ENCODE measurements at places on chromosomes 1 and 21. TPM values are rescaled to one million over a fixed set of nuclear protein-coding genes. Genes with fewer than 3 reads are reported as not detected.

The OR2T1 gene
- total RNA-seq = not detected

The RHCE gene
- total RNA-seq = 0.33 TPM

The GPR25 gene
- total RNA-seq = 0.18 TPM

The LEFTY1 gene
- total RNA-seq = not detected

The HSD3B2 gene
- not detected for total RNA-seq

The AQP10 gene
- not detected for total RNA-seq

GRCh38 chr1:45685308-45686014 lies 872 bp downstream of the GPBP1L1 start:
- H3K4me3 ChIP-seq = peak overlapping the region; percentile 85
- no peak for DNase-seq
- H3K4me1 ChIP-seq = peaks cover 64% of the 10 kb centered on the region
- no peaks in the 10 kb centered on the region for H3K36me3 ChIP-seq

DNA sequence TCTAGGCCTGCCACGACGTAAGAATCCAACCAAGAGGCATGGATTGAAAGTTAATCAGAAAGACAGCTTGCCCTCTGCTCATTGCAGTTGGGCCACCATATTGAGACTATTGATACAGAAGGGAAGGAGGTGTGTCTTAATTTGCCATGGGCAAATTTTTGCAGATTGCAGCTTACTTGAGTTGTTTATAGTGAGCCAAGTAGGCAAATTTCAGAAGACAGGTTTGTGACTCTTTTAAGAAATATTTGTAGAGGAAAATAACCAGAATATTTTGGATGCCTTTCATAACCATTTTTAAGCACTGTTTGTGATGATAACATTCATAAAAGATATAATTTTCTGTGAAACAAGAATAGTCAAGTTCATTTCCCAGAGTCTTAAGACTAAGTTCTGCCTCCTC lies 74.1 kb downstream of the PRDM2 start:
- H3K4me3 ChIP-seq = no peak overlapping the region
- no peak for DNase-seq

GRCh38 chr21:31254131-31254530 lies 89.9 kb downstream of the TIAM1 start:
- no peaks in the 10 kb centered on the region for H3K36me3 ChIP-seq
- no peak overlapping the region for H3K27ac ChIP-seq
- no peak for DNase-seq
- no peaks in the 10 kb centered on the region for H3K27me3 ChIP-seq
- H3K4me1 ChIP-seq = no peaks in the 10 kb centered on the region

- H3K36me3 ChIP-seq = no peaks in the 10 kb centered on the region
- no peak overlapping the region for H3K4me3 ChIP-seq
- no peaks in the 10 kb centered on the region for H3K4me1 ChIP-seq
- no peak for DNase-seq
- no peak overlapping the region for H3K27ac ChIP-seq
Observed at GRCh38 chr1:200693327-200693726, 23.6 kb upstream of the DDX59 start.

DNA sequence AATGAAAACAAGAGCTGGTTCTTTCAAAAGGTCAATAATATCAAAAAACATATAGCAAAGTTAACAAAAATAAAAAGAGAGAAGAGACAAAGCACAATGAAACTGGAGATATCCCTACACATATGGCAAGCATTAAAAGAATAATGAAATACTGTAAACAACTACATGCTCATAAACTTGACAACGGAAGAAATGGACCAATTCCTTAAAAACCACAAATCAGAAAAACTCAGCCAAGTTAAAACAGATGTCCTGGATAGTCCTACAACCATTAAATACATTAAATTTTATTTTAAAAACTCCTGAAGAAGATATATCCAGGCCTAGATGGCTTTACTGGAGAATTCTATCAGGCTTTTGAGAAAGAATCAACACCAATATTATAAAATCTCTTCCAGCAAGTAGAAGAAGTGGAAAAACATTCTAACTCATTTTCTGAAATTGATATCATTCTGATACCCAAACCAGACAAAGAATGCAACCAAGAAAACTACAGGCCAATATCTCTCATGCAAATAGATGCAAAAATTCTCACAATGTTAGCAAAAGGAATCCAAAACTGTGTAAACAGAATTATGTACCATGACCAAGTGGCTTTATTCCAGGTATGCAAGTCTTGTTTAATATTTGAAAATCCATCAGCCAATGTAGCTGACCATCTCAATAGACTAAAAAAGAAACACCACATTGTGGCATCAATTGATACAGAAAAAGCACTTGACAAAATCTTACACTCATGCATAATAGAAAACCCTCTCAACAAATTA lies 56.1 kb upstream of the LRRC7 start:
- DNase-seq = no peak
- H3K27ac ChIP-seq = no peak overlapping the region
- H3K27me3 ChIP-seq = no peaks in the 10 kb centered on the region
- no peak overlapping the region for H3K4me3 ChIP-seq

Measured in CD8-positive, alpha-beta memory T cell (primary cell).